ENCODE measurements at places on chromosomes 2 and 18.

- peak; percentile 47 for DNase-seq
Observed at GRCh38 chr2:186590350-186590758, 498 bp downstream of the ITGAV start.

DNA sequence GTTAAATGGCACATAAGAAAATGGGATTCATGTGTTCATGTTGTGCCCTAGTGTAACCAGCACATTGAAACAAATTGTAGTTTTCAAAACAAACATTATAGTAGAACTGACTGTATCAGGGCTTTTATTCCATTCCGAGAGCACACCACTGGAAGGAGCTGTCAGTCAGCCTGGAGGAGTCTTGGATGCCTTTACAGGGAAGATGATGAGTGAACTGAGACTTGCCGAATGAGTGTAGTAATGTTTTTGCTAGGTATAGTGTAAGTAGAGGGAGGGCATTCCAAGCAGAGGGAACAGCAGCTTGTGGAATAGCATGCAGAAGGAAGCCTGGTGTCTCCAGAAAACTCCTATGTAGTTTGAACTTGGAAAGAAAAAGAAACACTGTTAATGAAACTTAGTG lies 183.5 kb downstream of the MCFD2 start:
- no peak for DNase-seq

DNA sequence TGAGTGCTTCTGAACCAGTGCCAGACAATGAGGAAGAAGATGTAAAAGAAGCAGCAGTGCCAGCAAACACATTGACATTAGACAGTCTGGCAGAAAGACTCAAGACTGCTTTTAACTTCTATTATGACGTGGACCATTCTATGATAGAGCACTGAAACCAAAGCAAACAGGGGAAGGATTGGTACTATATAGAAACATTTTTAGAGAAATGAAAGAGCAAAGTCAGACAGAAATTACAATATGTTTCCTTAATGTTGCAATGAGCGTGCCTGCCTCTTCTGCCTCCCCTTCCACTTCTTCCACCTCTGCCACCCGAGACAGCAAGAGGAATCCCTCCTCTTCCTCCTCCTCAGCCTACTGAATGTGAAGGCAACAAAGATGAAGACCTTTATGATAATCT lies 39.7 kb downstream of the DHX57 start:
- DNase-seq: no peak

DNA sequence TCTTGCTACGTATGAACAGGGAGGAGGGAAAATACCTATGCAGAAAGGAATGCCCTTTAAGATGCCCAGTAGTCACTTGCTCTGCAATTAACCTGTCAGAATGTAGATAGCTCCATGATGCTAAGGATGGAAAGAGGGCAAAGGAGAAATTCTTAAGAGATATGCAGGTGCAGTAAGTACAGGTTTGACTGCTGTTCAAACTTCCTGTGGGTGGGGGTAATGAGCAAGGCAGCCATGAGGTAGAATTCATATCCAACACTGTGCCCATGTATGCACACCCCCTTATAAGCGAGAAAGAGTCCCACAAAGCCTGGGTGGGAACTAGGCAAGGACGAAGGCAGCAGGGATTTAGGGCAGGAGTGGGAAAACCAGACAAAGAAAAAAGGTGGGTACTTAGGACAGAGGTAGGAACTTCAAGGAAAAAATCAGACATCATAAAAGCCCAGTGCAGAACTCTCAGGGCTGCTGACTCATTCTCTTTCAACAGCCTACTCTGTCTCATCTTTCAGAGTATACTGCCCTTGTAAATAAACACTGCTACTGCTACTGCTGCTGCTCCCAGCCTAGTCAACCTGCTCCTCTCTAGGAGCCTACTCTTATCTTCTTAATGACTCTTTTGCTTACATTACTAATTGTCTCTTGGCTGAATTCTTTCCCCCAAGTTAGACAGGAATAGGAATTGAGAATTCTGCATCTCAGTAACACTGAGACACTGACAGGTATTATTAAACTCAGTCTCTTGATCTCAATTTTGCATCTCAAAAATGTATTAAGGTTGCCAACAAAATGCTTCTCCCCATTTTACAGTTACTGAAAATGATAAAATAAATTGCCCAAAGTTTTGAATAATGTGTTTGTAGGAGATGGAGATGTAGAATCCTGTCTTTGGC lies 189.0 kb downstream of the PTH2R start:
- DNase-seq: no peak

GRCh38 chr2:162928356-162928755 lies 89.8 kb upstream of the KCNH7 start:
- DNase-seq: no peak

DNA sequence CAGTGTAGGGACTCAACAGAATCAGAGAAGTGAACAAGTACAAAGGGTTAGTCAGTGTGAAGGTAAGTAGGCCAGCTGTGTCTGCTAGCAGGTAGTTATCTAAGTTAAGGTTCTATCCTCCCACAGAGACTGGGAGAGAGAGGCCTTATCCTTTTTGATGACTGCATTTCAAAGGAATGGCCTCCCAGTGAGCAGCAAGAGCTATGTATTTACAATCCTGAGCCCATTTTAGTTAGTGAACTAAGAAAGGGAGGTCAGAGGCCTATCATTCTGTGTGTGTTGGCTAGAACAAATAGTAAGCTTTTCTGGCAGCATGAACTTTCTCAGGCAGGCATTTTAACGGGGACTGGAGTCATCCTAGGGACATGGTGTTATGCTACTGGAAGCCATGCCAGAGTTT lies 182.9 kb downstream of the VWC2L start:
- DNase-seq: no peak

Data from ovary (tissue), 10 donors.